ENCODE measurements at places on chromosomes 7 and 10.

- no peak for DNase-seq
These were observed 166.5 kb downstream of the COL28A1 start for GRCh38 chr7:7369134-7369533.

DNA sequence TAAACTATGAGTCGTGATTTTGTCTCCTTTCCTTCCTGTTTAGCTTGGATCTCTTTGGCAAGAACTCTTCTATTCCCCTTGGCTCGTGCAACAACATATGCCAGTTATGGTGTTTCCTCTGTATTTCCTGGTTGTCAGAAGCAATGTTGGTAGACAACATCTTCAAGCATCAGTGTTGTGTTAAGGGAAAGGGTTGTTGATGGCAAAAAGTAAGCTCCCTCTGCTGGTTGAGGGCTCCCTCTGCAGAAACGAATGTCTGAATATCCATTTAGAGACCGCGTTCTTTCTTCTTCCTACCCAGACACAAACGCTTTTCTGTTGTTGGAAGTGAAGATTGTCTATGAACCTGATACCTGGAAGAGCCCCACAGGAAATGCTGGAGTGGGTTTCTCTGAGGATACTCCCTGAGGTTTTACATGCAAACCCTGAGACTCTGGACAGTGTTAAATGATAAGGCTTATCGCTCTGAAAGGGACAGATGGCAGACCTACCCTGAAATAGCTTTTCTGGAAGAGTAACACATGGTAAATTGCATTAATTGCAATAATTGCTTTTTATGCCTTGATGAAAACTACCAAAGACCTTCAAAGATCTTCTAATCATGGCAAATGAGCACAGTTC, 23.5 kb upstream of the C1QL3 start:
- peak; percentile 28 for DNase-seq

DNA sequence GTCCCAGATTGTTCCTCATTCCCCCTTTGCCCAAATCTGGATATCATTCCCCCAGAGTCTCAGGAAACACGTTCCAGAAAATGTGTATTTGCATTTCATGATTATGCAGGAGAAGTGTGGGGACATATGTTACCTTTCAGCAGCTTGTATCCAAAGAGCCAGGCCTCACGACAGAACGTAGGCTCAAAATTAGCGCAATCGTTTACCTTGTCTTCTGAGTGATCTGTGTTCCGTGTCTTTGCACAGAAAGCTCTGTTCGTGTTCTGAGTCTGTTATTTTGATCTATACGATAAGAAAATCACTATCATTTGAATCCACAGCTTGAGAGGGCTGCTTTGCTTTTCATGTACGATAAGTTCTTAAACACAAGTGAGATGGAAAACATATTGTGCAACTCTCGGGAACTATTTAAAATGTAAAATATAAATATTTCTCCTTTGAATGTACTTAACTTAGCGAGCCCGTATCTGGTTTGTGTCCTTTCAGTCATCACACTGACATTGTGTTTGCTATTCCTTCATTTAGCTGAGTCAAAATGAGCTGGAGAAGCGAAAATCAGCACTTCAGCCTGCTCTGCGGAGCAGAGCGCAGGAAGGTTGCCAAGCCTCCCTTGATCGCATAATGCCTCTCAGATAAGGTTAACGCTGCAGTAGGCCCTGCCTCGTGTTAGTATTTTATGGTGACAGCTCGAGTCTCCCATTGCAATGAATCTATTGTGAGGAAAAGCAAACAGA, 80.2 kb upstream of the CACNB2 start:
- DNase-seq = peak; percentile 17

DNA sequence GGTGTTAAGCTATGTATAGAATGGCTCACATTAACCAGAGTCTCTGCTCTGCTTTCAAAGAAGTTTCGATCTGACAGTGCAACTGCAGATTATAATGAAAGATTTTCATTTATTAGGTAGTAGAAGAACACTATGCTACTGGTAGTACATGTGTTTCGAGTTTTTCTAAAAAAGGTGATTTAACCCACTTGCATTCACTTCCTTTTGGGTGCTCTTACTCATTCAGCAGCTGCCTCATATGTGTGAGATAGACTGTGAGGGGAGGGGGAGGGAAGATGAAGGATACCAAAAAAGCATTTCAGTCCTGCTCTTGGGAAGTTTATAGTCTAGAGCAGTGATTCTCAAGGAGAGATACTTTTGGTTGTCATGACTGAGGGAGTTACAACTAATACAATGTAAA, 20.4 kb downstream of the PLEKHA8 start:
- no peak for DNase-seq

GRCh38 chr7:151454932-151455530, 15.1 kb upstream of the CRYGN start:
- no peak for DNase-seq

- no peak for DNase-seq
These were observed 2.6 kb downstream of the CRHR2 start for GRCh38 chr7:30679664-30680063.

DNA sequence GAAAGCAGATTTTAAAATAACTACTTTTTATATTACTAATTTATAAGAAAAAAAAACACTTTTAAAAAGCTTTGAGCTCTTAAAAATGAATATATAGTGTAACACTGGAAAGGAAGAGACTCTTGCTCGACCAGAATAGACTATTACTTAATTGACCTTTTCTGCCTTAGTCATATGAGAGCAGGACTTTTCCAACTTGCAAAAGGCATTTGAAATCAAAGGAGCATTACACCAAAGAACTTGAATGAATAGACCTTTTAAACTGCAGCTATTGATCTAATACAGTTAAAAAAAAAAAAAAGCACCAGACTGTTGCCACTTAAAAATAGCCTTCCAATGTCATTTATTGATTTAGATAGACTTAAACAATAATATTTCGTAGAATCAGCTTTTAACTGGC, 17.2 kb upstream of the SEMA3D start:
- DNase-seq = no peak

- DNase-seq = peak; percentile 71
These were observed 529 bp downstream of the TASOR2 start for GRCh38 chr10:5684971-5685763.

GRCh38 chr10:79048639-79049550, 19.9 kb upstream of the ZMIZ1 start:
- peak; percentile 12 for DNase-seq

DNA sequence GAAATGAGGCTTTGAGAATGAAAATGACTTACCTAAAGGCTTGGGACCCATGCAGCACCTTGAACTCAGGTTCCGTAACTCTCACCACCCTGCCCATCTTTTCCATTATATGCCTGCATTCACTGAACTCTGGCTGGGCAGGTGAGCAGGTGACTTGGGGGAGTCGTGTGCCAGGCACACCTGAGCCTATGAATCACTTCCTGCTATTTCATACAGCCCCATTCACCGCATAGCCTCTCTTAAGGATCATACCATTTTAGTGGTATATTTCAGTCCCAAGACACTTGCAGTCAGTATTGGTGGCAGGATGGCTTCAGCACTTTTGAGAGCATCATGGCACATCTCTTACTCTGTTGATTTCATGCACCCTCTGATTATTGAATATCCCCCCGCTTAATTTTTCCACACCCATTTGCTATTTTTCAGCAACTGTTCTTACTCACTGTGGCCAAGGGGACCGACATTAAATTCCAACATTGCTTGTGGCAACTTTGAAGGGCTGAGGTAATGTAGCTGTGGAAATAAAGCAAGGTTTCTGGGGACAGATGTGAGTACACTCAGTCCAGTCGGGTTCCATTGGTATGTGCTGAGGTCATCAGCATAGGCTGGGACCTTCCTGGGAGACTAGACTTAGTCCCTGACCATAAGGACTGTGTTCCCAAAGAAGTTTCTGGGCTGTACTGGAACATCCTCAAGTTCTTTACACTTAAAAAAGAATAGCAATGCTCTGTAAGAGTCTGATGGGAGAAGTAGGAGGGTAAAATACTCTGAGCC, 39.8 kb upstream of the ZNF438 start:
- no peak for DNase-seq

DNA sequence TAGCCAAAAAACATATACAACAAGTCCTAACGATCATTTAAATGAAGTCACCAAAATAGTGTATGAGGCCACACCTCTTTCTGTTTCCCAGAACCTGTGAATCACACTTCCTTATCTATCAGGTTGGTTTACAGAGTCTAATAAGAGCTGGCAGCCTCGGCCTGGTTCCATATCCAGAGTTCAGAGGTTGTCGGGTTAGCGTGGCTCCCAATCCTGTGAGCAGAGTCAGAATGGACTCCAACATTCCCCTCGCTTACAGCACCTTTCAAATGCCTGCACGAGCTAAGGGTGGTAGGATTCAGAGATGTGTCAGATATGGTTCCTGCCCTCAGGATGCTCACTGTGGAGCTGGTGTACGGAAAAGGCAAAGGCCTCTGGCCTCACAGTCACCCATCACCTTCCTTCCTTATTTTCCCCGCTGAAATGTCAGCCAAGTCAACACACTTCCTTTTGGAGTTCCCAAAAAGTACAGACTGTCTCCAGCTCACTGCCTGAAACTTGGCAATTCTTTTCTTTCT, 6.0 kb downstream of the IL15RA start:
- DNase-seq = peak; percentile 96

GRCh38 chr10:79145517-79146470, 77.0 kb downstream of the ZMIZ1 start:
- DNase-seq = no peak

GRCh38 chr10:78777867-78778266, 290.9 kb upstream of the ZMIZ1 start:
- no peak for DNase-seq

DNA sequence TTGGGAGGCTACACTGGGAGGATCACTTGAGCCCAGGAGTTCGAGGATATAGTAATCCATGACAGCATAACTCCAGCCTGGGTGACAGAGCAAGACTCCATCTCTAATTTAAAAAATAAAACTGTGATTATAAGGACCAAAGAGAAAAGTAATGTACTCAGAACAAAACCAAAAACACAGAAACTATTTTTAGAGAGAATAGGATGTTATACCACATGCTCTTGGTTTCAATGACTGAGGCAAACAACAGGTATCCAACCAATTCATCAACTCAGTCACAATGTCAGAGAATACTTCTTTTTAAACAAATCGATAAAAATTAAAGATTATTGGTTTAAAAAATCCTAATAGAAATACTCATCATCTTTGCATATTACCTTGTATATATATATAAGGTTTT, 186.7 kb downstream of the TPK1 start:
- DNase-seq = no peak

DNA sequence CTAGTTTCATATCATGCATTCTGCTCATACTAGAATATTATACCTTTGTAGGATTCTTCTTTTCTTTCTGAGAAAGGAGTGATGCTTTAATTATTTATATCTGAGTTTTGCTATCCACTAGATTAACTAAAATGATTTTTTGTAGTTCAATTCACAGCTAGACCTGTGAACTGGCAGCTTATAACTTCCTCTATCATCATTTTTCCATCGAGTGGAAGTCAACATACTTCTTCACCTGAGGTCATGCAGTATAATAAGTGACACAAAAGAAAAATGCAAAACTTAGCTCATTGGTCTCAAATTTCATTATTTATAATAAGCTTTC, 8.0 kb downstream of the LRRN3 start:
- DNase-seq = no peak

DNA sequence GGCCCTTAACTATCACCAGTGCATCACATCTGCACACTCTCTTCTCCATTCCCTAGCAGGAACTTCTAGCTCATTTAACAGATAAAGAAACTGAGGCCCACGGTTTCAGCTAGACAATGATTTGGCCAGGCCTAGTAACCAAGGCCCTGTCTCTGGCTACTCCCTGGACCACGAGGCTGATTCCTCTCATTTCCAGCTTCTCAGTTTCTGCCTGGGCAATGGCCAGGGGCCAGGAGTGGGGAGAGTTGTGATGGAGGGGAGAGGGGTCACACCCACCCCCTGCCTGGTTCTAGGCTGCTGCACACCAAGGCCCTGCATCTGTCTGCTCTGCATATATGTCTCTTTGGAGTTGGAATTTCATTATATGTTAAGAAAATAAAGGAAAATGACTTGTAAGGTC, 13.5 kb downstream of the AQP1 start:
- DNase-seq = no peak

GRCh38 chr10:31921031-31921430, 7.6 kb downstream of the ARHGAP12 start:
- no peak for DNase-seq

- DNase-seq = peak; percentile 86
These were observed 824.4 kb downstream of the GRID1 start for GRCh38 chr10:85542152-85542551.

- no peak for DNase-seq
These were observed 58.5 kb downstream of the TRUB1 start for GRCh38 chr10:114996542-114996941.

GRCh38 chr7:17640730-17641377, 299.4 kb downstream of the SNX13 start:
- DNase-seq = peak; percentile 47

- peak; percentile 56 for DNase-seq
These were observed 3.4 kb upstream of the CHST12 start for GRCh38 chr7:2399848-2400587.

DNA sequence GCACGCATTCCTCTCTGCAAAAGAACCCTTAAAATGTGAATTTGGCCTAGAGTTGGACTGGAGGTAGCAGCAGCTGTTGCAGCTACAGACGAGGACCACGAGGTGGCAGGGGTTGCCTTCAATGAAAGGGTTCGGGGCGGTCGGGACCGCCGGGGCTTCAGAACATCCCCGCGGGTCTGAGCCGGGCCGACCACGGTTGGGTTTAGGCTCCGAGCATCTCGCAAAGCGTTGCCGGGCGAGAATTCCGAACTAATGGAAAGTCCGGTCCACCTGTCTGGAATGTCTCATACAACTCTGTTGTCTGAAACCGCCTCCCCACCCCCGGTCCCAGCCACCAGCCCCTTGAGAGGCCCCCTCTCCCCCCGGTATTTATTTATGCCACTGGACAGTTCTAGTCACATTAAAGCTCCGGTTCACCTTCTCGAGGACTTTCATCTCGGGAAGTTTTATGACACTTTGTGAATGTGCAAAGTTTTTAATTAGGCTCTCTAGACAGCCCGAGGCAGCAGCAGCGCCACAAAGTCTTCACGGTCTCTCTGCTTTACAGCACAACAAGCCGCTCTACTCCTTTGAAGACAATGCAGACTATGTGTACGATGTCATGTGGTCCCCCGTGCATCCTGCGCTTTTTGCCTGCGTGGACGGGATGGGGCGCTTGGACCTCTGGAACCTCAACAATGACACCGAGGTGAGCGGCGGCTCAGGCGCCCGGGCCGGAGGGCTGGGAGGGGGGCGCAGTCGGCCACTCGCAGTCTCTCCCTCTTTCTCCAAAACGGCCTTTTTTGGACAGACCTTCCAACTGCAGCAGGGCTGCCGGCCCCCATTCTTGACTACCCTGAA, 246.2 kb downstream of the SLC25A13 start:
- DNase-seq = peak; percentile 50

DNA sequence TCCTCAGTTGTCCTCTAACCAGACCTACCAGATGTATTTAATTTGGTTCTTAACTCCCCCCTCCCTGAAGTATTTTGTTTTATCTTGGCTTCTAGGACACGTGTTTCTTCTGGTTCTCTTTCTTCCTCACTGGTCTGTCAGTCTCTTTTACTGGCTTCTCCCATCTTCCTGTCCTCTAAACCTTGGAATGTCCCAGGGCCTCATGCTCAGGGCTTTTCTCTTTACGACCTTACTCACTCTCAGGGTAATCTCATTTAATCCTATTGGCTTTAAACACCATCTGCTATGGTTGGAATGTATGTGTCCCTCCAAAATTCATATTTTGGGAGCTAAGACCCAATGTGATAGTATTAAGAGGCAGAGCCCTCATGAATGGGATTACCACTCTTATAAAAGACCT, 418.2 kb upstream of the PODXL start:
- no peak for DNase-seq

Data from small intestine (tissue), 16 donors.